ENCODE measurements at places on chromosomes 13 and 19.

DNA sequence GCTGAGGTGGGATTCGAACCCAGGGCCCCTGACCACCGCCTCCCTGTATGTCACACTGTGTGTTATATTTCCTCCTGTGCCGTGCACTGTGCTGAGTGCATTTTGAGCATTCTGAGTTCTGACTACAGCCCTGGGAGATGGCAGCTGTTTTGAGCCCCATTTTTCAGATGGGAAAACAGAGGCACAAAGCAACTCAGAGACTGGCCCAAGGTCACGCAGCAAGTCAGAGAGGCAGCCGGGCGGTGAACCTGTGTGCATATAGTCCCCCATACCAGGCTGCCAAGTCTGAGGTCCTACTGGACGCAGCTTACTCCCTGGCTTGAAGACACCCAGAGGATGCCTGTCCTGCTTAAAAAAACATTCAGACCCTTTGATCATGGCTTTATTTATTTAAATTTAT is 17.7 kb downstream of the MYH14 start:
- DNase-seq, result no peak

DNA sequence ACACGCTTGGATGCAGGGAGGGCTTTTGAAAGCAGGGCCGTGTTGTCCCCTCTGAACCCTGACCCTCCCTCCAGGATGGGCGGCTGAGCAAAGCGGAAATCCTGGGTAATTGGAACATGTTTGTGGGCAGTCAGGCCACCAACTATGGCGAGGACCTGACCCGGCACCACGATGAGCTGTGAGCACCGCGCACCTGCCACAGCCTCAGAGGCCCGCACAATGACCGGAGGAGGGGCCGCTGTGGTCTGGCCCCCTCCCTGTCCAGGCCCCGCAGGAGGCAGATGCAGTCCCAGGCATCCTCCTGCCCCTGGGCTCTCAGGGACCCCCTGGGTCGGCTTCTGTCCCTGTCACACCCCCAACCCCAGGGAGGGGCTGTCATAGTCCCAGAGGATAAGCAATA is 15.2 kb downstream of the RCN3 start:
- no peak for DNase-seq

GRCh38 chr13:65378943-65379519 is 1851.1 kb downstream of the PCDH9 start:
- no peak for DNase-seq

DNA sequence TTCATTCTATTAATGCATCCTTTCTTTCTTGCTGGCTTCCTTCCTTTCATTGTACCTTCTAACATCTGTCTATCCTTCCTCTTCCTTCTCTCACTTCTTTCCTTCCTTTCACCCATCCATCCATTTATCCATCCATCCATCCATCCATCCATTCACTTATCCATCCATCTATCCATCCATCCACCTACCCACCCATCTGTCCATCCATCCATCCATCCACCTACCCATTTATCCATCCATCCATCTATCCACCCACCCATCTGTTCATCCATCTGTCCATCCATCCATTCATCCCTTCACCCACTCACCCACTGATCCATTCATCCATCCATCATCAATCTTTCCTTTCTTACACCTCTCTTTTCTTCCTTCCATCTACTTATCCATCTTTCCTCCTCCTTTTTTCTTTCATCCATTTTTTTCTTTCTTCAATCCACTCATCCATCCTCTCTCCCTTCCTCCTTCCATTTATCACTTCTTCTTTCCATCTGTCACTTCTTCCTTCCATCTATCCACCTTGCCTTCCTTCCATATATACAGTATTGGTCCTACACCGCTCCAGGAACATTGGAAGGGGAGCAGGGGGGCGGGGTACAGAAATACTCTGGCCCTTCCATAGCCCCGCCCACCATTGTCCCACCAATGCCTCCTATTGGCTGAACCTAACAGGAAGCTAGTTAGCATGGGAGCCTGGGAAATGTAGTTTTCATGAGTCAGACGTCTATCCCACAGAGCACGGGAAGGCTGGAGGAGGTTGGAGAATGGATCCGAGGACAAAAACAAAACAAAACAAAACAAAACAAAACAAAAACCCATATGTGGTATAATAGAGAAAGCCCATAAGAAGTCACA is 45.9 kb downstream of the MBD3L1 start:
- DNase-seq, result no peak

- no peak for DNase-seq
Observed at GRCh38 chr19:16446108-16446723, 25.6 kb downstream of the EPS15L1 start.

- DNase-seq, result no peak
Observed at GRCh38 chr13:57437587-57437986, 194.0 kb upstream of the PCDH17 start.

- no peak for DNase-seq
Observed at GRCh38 chr13:101951114-101951513, 450.7 kb downstream of the FGF14 start.

GRCh38 chr13:46618694-46619254 is 65.8 kb downstream of the LRCH1 start:
- DNase-seq, result no peak

DNA sequence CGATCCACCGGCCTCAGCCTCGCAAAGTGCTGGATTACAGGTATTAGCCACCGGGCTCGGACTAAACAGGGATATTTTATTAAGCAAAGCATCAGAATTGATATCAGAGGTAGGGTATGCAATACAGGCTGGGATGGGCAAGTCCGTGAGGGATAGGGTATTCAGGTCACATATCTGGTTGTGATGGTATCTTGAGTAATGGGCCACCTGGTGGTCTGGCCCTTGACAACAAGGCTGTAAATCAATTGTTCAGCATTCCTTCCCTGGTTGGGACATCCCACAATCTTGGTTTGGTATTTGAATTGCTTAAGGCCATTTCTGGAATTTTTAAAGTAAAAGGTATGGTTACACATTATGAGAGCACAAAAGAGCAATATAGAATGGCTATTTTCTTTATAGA is 1588.0 kb downstream of the SLITRK1 start:
- no peak for DNase-seq

GRCh38 chr19:15431396-15432017 is 12.7 kb upstream of the AKAP8L start:
- DNase-seq, result no peak

DNA sequence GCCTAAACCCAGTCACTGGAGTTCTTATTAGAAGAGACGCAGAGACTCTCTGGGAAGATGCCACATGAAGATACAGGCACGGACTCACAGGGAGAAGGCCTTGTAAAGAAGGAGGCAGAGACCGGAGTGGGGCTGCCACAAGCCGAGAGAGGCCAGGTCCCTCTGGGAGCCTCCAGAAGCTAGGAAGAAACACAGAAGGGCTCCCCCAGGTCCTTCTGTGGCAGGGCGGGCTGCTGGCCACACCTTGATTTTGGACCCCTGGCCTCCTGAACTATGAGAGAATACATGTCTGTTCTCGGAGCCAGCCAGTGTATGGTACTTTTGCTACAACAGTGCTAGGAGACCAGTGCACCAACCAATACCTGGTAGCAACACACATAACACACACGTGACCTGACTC is 140.1 kb upstream of the SPACA7 start:
- DNase-seq, result no peak

GRCh38 chr13:104297075-104297474 is 1230.9 kb upstream of the SLC10A2 start:
- no peak for DNase-seq
